ENCODE measurements at places on chromosomes 2 and 18.

DNA sequence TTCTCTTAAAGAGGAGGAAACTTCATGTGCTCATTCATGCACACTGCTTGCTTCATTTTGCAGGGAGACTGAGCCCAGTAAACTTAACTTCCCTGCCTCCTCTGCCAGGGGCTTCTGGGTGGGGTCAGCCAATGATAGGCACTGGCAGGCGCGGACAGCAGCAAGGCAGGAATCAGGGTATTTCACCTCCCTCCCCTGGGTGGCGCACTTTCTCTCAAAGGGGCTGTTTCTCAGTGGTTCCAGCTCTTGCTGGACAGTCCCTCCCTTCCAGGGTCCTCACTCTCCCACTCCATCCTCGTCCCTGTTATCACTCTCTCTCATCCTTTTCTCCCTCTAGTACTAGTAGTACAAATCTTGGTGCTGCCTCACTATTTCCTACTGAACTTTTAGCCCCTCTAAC is 320.5 kb upstream of the ZNF521 start:
- no peak for DNase-seq

- no peak for DNase-seq
These were observed 32.3 kb downstream of the NCK2 start for GRCh38 chr2:105777031-105777482.

DNA sequence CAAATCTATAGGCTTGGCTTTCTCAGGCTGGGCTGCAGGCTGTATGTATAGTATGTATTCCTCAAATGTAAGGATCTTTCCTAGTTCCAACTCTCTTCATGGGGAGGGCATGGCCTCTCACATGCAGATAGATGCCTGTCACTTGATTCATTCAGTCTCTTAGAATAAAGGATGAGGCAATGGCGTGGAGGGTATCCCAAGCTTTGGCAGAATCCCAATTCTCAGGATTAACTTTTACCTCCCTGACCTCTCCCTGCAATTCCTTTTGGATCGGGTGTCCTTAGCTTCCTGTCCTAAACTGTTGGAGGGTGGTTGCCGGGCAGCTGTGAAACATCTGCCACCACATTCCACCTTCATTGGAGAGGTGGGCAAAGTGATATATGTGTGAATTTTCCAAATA is 80.3 kb downstream of the INSIG2 start:
- DNase-seq: no peak

- DNase-seq: no peak
These were observed 69.1 kb downstream of the INHBB start for GRCh38 chr2:120415060-120415459.

Data from activated gamma-delta T cell treated with Interleukin-2 at 50 U/mL for 16 hours (primary cell).